BE2C (cell line): ENCODE measurements at places on chromosomes 13 and 19.
A peak's percentile ranks its signal among the peaks of the same experiment; 100 is the strongest.

DNA sequence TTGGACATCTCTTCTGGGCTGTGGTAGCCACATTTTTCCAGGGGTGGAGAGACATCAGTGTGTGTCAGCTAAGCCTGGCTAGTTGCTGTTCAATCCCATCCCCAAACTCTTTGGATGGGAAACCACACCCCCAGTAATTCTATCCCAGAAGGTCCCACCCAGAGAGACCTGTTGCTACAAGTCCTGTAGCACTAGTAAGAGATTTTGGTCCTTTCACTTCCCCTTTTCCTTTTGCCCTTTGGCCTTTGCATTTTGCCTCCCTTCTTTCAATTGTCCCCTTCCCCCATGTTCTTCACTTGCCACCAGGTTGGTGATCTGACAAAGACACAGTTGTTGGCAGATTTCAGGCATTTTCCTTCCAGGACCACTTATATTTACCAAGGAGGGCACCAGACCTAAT, 3.8 kb downstream of the CBY2 start:
- DNase-seq: no peak

DNA sequence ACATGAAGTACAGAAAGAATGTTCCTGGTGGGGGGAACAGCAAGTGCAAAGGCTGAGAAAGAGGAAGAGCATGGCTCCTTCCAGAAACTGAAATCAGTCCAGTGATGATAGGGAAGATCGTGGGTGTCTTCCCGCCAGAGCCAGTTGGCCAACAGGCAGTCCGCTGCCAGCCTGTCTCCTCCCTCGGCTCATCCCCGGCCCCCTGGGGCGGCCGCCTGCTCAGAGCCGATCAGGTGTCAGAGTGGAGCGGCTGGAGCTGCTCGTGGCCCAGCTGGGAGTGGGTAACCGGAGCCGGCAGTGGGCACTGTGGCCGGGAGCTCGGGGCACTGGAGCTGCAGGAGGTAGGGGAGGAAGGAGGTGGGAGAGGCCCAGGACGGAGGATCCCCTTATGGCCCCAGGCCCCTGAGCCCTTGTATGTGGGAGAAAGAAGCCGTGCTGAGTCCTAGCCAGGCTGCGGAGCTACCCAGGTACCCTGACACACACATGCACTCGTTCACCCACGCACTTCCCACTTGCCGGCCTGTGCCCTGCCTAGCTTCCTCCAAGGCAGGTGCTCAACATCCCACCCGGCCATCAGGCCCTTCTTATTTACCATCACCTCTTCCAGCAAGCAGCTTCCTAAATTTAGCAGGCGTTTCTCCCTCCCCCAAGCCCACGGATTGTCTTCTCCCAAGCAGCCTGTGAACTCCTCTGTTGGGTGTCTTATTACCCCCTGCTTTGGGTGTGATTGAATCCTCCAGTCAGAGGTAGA, 1.7 kb downstream of the ANKRD24 start:
- no peak for DNase-seq

DNA sequence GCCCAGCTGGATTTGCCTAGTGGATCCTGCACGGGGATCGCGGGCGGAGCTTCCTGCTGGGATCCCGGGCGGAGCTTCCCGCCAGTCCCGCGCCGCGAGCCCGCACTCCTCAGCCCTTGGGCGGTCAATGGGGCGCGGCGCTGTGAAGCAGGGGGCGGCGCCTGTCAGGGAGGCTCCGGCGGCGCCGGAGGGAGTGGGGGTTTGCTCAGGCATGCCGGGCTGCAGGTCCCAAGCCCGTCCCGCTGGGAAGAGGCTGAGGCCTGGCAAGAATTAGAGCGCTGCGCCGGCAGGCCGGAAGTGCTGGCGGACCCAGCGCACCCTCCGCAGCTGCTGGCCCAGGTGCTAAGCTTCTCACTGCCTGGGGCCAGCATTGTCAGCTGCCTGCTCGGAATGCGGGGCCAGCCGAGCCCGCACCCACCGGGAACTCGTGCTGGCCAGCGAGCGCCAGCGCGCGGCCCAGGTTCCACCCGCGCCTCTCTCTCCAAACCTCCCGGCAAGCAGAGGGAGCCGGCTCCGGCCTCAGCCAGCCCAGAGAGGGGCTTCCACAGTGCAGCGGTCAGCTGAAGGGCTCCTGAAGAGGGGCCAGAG, 119.6 kb downstream of the PRR20E start:
- no peak for DNase-seq

DNA sequence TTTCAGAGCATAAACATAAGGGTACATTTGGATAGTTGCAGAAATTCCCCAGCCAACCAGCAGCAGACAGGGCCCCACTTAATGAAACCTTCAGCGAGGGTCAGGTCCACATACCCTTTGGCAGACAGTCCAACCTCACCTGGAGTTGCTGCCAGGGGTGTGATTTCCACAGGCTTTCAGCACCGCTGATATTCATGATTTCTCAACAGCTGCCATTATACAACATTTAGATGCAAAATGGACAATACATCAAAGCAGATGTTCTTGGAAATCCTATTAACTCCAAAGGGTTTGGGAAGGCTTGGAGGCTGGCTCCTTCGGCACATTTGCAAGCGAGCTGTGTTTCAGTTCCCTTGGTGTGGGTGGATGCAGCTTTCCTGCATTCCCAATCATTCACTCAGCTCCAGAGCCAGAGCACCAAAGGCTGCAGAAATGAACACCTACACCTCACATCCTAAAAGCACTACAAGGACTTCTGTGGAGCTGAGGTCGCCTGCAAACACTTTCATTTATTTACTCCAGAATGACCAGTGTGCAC, 147.2 kb upstream of the VSTM2B start:
- no peak for DNase-seq

DNA sequence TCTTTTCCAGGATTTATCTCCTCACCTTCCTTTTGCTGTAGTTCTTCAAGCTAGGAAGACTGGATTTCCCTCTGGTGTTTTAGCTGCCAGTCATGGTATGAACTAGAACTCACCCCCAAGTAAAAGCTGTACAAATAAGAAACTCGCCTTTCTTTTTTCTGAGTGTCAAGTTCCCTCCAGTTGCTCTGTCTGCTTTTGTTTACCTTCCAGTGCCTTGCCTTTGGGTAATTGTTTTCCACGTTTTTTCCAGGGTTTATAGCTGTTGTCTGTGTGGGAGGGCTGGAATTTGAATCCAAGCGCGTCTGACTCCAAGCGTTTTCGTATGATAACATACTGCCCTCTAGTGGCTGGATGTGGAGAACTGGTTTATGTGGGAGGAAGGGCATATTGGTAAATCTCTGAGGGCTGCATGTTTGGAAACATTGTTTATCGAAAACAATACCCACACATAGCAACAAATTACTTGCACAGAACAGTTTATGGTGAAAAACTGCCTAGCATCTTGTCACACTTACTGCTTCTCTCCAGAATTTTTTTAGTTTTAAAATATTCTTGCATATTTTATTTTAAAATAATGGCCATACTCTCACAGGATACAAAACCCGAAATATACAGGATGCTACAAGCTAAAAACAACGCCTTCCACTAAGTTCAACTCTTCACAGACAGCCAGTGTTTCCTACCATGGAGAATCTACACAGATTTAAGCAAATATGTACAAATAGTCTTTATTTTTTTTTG, 19.2 kb downstream of the RCN3 start:
- DNase-seq: peak; percentile 83

DNA sequence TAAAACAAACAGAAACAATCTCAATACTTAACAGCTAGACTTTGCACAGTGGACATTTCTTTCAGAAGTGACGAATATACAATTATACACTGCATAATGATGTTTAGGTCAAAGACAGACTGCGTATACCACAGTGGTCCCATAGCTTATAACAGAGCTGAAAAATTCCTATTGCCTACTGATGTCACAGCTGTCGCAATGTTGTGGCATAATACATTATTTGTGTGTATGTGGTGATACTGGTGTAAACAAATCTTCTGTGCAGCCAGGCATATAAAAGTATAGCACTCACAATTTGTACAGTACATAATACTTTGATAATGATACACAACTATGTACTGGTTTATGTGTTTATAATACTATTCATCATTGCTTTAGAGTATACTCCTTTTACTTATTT, 116.7 kb downstream of the TNFRSF19 start:
- no peak for DNase-seq
